Naive thymus-derived CD8-positive, alpha-beta T cell (primary cell): ENCODE measurements at places on chromosomes 1 and 21. TPM values are rescaled to one million over a fixed set of nuclear protein-coding genes. Genes with fewer than 3 reads are reported as not detected.
A peak's percentile ranks its signal among the peaks of the same experiment; 100 is the strongest.

- peaks cover 23% of the 10 kb centered on the region for H3K27me3 ChIP-seq
- no peak within 1 kb of the TSS for H3K27ac ChIP-seq
- H3K4me1 ChIP-seq, result no peaks in the 10 kb centered on the region
- no peaks in the 10 kb centered on the region for H3K36me3 ChIP-seq
- no peak within 1 kb of the TSS for H3K4me3 ChIP-seq
These were observed at the start of gene KCNA10 for GRCh38 chr1:110519125-110519810. KCNA10 (minus strand) TSS chr1:110519175; CDS start chr1:110518787, 388 bp downstream.

DNA sequence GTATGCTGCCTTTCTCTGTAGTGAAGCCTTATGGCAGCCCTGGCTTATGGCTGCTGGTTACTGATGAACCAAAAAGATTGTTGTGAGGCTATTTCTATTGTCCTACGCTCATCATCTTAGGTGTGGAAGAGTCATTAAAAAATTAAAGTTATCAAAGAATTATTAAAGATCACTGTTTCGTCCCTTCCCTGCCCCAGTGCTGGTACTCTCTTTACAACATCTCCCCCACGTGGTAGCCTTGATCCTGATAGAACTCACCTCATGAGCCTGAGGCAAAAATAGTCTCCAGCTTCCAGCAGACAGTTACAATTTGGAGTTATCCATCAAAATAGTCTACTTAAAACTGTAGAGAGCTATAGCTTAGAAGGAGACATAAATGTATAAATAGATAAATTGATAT, 201.5 kb downstream of the S1PR1 start:
- peaks cover 3% of the 10 kb centered on the region for H3K27me3 ChIP-seq
- DNase-seq, result no peak
- no peak overlapping the region for H3K27ac ChIP-seq
- H3K36me3 ChIP-seq, result no peaks in the 10 kb centered on the region
- no peak overlapping the region for H3K4me3 ChIP-seq
- H3K4me1 ChIP-seq, result peaks cover 17% of the 10 kb centered on the region

- H3K27ac ChIP-seq, result no peak overlapping the region
- no peaks in the 10 kb centered on the region for H3K27me3 ChIP-seq
- H3K4me3 ChIP-seq, result no peak overlapping the region
- H3K36me3 ChIP-seq, result no peaks in the 10 kb centered on the region
These were observed 53.1 kb downstream of the APP start for GRCh38 chr21:26117324-26117971.

DNA sequence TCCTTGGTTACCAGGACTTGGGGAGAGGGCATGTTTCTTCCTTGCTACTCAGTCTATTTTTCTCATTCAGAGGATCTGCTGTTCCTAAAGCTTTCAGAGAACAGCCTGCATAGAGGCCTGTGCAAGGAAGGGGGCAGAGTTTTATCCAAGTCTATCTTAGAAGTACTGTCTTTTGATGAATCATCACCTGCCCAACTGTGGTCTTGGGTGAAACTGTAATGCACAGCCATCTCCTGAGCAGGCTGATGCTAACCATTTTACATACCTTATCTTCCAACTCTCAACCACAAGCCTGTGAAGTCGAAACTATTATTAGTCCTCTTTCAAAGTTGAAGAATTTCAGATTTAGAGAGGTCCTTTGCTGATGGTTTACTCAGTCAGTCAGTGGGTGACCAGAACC, 368.0 kb downstream of the HHAT start:
- no peak for DNase-seq
- no peak overlapping the region for H3K4me3 ChIP-seq
- peaks cover 15% of the 10 kb centered on the region for H3K4me1 ChIP-seq
- H3K36me3 ChIP-seq, result no peaks in the 10 kb centered on the region

DNA sequence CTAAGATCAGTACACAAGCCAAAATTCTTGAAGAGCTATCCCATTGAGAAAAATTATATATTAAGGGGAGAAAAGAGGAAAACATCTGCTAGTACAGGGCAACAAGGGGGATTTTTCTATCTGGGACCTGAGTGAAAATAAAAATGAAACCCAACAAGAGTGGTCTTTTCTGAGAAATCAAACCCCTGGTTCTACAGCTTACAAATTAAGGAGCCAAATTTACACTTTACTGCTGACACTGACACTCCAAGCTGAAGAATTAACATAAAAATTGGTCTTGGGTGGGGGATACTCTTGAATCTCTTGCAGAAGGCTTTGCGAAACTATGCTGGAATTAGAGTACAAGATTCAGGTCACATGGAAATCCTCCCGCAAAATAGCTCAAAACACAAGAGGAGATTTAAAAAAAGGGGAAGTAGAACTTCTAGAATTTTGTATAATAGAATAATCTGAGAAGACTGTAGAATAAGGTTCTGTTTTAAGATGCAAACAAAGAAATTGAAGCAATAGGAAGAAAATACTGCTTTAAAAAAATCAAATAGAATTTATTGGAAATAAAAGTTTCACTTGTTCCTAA, 32.1 kb upstream of the HSPA13 start:
- H3K4me1 ChIP-seq, result no peaks in the 10 kb centered on the region
- no peak overlapping the region for H3K4me3 ChIP-seq
- DNase-seq, result no peak
- peaks cover 21% of the 10 kb centered on the region for H3K36me3 ChIP-seq
- H3K27me3 ChIP-seq, result peaks cover 9% of the 10 kb centered on the region

GRCh38 chr1:11615090-11615489, 39.1 kb downstream of the FBXO2 start:
- no peak for DNase-seq
- peaks cover 3% of the 10 kb centered on the region for H3K27me3 ChIP-seq
- no peak overlapping the region for H3K4me3 ChIP-seq
- no peaks in the 10 kb centered on the region for H3K4me1 ChIP-seq
- no peak overlapping the region for H3K27ac ChIP-seq
- H3K36me3 ChIP-seq, result no peaks in the 10 kb centered on the region

- peak within 1 kb of the TSS; percentile 95 for H3K4me3 ChIP-seq
- no peaks in the 10 kb centered on the region for H3K27me3 ChIP-seq
- peaks cover 54% of the 10 kb centered on the region for H3K4me1 ChIP-seq
- H3K36me3 ChIP-seq, result peaks cover 3% of the 10 kb centered on the region
- DNase-seq, result peak; percentile 65
These were observed at the start of gene TTC22 for GRCh38 chr1:54800899-54801759. TTC22 (minus strand) TSS chr1:54801323; CDS start chr1:54801163, 160 bp downstream.

DNA sequence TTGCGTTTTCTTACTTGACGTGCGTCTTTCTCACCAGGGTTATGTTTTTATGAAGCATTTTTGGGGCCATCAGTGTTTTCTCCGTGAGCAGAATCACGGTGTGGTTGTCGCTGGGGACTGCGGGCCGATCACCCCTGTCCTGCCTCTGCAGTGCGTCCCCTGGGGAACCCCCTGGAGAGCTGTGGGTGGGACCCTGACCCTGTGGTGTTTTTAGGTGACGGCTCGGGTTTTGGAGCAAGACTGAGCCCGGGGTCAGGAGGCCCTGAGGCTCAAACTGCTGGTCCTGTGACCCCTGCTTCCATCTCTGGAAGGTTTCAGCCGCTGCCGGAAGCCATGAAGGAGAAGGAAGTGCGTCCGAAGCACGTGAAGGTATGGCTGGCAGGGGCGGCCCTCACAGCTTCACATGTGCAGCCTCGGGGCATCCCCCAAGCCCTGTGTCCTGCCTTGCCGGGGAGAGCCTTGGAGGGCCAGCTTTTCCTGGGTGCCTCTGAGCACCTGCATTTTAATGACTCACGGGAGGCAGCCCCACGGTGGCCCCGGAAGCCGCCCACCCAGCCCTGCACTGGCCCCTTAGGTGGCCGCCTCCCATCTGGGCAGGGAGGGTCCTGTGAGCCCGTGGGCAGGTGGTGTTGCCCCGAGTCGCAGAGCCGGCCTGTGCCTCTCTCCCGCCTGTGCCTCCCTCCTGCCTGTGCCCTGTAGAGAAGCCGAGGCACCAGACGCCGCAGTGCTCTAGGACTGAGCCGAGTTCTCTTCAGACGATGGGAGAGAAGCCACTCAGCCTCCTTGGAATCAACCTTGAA, 36.7 kb upstream of the DIP2A start:
- H3K4me1 ChIP-seq, result peaks cover 42% of the 10 kb centered on the region

DNA sequence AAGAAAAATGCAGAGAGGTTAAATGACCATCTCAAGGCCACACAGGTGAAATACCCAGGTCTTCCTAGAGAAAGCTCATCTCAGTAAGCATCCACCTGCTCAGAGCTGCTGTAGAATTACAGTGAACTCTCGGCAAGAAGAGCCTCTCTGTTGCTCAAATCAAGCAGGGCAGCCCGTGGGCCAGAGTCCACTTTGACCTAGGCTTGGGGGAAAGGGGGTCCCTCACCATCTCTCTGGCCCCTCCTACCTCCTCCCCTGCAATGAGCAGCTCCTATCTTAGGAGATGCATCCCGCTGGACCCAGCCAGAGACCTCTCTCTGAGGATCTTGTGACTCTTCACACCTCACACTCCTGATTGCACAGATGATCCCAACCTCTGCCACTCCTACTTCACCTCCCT, 364.7 kb downstream of the PTPRU start:
- H3K27me3 ChIP-seq, result peaks cover 18% of the 10 kb centered on the region
- H3K27ac ChIP-seq, result no peak overlapping the region
- no peaks in the 10 kb centered on the region for H3K36me3 ChIP-seq
- no peak overlapping the region for H3K4me3 ChIP-seq

- no peak overlapping the region for H3K4me3 ChIP-seq
- DNase-seq, result no peak
- peaks cover 5% of the 10 kb centered on the region for H3K36me3 ChIP-seq
- no peaks in the 10 kb centered on the region for H3K27me3 ChIP-seq
- no peak overlapping the region for H3K27ac ChIP-seq
- H3K4me1 ChIP-seq, result no peaks in the 10 kb centered on the region
These were observed 33.4 kb downstream of the TRABD2B start for GRCh38 chr1:47963568-47964358.

DNA sequence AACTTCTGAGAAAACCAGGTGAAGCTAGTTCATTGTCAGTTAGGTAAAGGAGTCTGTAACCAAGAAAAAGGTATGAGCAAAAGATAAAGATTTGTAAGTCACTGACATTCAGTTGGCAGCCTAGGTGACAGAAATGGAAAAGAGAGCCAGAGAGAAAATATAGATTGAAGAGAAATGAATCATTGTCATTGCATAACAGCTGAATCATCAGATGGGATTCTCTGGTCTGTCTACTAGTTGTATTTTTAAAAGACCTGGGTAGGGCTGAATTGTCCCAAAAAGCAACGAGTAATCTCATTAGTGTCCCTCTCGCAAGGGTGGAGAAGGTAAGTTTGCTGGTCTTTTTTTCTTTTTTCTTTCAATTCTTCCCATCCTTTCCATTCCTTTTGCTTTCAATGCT, 36.6 kb downstream of the PTGS2 start:
- H3K36me3 ChIP-seq, result no peaks in the 10 kb centered on the region
- DNase-seq, result no peak
- H3K4me1 ChIP-seq, result no peaks in the 10 kb centered on the region
- no peak overlapping the region for H3K27ac ChIP-seq
- no peaks in the 10 kb centered on the region for H3K27me3 ChIP-seq

DNA sequence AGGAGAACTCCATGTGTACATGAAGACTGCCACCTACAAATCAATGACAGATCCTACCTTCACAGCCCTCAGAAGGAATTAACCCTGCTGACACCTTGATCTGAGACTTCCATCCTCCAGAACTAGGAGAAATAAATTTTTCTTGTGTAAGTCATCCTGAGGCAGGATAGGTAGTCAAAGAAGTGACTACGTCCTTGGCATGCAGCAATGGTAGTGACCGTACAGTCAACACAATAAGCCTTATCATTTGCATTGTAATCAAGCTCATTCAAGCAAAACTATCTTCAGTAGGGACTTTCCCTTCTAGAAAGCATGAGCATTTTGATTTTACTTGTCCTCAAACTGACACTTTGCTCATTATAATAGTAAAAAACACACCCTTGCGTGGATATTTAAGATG, 64.0 kb upstream of the KCNK1 start:
- no peaks in the 10 kb centered on the region for H3K36me3 ChIP-seq
- no peak overlapping the region for H3K4me3 ChIP-seq
- DNase-seq, result no peak
- H3K27ac ChIP-seq, result no peak overlapping the region
- H3K4me1 ChIP-seq, result no peaks in the 10 kb centered on the region

DNA sequence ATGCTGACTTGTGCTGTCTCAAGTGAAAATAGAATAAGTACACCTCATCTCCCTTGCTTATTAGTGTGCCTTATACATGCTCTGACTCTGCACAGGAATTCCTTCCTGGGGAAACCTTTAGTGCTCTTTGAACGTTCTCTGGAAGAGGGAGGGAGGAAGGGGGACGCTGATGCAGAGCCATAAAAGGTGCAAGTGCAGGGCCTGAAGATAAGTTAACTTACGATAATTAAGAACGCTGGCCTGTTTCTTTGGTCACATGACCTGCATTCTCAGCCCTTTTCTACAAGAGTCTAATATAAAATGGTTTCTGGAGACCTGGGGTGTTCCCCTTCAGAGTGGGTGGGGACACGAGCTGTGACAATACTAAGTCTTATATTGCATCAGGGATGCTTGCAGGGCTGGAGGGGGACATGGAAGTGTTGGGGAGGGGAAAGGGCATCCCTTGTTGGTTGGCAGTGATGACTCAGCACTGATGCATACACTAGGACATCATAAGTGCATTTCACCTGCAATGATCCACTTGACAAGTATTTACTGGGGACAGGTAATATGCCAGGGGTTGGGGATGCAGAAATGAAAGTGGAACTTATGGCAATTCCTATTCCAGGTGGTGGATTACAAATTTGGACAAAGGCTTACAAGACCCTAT, 26.3 kb upstream of the KIAA0040 start:
- no peak for DNase-seq
- peaks cover 17% of the 10 kb centered on the region for H3K4me1 ChIP-seq
- no peaks in the 10 kb centered on the region for H3K27me3 ChIP-seq
- H3K27ac ChIP-seq, result no peak overlapping the region
- H3K4me3 ChIP-seq, result no peak overlapping the region

DNA sequence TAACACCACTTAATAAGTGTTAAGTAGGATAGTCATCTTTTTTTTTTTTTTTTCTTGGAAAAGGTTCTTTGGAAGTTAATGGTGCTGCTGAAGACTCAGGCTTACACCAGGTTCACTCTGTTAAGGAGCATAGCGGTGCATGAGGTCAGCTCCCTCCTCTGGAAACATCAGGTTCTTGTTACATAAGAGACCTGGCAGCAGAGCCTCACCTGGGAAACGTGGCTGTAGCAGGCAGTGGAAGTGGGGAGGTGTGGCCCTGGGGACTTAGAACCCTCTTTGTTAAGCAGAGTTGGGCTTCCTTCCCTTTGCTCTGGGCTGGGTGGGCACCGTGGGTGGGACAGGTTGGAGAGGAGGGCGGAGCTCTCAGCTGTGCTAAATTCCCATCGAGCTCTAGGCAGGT, 104.1 kb downstream of the CNIH3 start:
- DNase-seq, result no peak
- no peak overlapping the region for H3K27ac ChIP-seq
- peaks cover 22% of the 10 kb centered on the region for H3K27me3 ChIP-seq

The CGN gene
- 1.3 TPM for polyA plus RNA-seq

The PALMD gene
- not detected for polyA plus RNA-seq

The KRTAP12-2 gene
- polyA plus RNA-seq, result not detected
